ENCODE measurements at places on chromosomes 1 and 21.

DNA sequence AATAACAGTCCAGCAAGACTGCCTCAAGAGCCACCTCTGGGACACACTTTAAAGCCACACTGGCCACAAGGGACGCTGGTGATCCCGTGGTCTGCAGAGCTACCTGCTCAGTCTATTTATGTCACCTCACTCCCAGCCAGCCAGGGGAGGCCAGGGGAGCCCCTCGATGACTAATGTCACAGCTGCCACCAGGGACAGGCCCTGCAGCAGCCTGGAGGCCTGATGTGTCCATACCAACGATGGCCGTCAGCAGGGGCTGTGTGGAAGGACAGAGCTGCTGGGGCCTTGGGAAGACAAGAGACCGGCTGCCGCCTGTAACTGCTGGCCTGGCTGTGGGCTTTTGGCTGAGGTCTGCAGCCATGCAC, 71.0 kb downstream of the SIK1 start:
- DNase-seq = peak; percentile 65

DNA sequence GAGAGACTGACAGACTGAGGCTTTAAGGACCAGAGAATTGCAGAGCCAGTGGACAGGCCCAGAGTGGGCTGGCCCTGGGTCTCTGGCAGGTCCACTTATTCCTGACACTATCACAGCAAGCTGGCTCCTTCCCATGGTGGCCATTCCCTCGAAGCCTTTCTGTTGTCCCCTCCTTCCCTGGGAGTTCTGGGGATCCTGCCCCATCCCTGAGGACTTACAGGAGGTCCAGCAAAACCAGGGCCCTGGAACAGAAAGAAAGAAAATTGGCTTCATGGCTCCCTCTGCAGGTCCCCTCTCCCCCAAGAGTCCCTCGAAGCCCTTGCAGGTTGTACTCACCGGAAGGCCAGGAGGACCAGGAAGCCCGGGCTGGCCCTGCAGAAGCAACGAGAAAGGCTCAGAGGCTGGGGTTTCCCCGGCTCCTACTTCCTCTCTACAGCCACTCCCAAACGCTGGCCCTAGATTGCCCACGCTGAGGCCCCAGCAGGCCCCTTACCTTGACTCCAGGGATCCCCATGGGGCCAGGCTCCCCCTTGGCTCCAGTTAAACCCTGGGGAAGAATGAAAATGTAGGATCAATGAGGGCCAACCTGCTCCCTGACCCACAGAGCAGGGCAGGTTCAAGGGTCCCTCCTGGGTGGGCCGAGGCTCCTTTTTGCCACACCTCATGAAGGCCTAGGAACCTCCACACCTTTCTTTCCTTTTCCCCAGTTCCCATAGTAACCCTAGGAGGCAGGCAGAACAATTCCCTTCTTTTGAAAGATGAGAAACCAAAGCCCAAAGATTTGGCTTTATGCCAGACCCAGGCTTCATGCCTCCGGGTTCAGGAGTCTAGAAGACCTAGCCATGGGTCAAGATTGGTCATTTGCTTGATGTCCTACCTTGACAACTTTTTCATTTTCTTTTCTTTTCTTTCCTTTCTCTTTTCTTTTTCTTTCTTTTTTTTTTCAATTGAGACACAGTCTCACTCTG, 4.6 kb downstream of the COL9A2 start:
- DNase-seq = peak; percentile 90

DNA sequence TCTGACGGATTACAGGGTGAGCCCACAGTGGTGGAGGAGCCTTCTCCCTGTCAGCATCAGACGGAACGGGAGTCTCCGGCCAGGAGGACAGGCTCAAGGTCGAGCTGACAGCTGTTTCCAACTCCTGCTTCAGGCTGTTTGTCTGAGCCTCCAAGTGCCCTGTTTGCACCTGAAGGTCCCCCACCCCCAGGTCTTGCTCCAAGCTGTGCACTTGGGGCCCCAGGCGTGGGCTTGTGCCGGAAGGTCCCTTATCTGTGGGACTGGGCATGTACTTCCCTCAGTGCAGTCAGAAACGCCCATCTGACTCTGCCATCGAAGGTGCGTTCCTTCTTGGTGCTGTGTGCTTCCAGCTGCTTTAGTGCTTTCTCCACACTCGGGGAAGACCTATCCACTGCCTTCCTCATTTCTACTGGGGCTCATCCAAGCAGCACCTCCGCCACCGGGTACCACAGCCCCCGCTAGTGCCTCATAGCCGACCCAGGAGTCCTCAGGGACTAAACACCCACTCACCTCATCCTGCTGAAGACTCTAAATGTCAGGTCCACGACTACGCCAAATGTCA, 29.5 kb upstream of the CR2 start:
- DNase-seq = no peak

- no peak for DNase-seq
These were observed 8.2 kb upstream of the RNF223 start for GRCh38 chr1:1082239-1082775.

GRCh38 chr1:59509341-59509875, 212.5 kb downstream of the FGGY start:
- DNase-seq = no peak

GRCh38 chr21:15775981-15776380, 46.2 kb downstream of the USP25 start:
- no peak for DNase-seq

DNA sequence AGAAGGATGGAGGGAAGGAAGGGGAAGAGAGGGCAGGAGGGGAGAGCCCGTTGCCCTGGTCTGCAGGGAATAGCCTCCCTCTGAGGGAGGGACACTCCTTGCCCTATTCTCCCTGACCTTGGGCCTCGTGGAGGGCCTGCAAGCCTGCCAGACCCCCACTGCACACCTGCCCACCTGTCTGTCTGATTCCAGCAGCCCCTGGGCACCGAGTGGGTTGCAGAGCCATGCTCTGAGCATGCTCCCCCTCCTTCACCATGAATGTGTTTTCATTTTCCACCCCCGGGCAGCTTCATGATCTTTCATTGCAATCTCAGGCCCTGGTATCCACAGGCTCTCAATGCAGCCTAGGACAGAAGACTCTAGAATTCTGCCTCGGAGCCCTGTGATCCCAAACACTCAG, 5.1 kb upstream of the NPHP4 start:
- DNase-seq = no peak

DNA sequence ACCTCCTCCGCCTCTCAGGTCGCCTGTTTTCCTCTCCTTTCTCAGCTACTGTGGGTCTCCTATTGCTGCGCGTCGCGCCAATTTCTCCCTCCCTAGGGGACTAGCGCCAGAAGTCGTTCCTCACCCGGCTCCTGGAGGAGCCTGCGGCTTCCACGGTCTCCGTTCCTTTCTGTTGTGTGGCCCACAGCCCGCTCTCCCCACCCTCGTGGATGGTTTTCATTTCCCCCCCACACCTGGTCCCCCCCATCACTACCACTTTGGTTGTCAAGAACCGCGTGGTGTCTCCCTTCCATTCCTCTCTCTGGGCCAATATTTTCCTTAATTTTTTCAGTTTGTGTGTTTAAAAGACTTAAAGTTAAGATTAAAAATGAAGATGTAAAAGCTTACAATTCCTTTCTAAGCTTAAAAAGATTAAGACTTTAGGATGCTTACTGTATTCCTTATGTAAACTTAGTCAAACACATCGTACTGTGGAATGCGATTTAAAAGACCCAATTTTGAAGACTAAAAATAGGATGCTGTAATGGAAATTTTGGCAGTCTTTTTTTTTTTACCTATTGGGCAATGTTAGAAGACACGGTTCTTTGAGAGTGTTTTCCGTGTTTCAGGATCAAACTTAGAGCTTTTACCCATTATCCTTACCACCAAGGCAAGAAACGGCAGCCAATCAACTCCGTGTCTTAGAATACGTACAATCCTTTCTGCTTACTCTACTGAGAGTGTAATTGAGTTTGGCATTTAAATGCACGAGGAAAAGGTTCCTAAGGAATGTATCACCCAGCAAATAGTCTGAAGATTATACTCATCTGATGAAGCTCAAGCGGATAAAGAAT, 773 bp downstream of the CNST start:
- DNase-seq = peak; percentile 48

DNA sequence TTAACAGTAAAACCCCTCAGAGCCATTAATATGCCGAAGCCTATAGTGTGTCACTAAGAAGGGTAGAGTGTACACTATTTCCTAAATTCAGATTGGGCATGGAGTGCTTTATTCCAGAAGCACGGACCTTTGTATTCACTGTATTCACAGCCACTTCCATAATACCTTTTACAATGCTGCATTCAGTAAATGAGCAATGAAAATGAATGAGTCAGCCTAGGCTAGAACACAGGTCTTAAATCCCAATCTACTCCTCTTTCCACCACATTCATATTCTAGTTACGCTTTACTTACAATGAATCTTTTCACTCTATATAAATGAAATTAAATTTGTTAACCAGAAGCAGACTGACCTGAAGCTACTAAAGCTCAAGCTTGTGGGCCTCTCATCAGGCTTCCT, 13.0 kb upstream of the GORAB start:
- no peak for DNase-seq

GRCh38 chr1:41241354-41241748, 755 bp downstream of the SCMH1 start:
- peak; percentile 85 for DNase-seq

GRCh38 chr21:44513389-44514217, 26.4 kb downstream of the KRTAP10-1 start:
- DNase-seq = no peak

GRCh38 chr1:157487504-157487903, 64.8 kb downstream of the FCRL5 start:
- no peak for DNase-seq

DNA sequence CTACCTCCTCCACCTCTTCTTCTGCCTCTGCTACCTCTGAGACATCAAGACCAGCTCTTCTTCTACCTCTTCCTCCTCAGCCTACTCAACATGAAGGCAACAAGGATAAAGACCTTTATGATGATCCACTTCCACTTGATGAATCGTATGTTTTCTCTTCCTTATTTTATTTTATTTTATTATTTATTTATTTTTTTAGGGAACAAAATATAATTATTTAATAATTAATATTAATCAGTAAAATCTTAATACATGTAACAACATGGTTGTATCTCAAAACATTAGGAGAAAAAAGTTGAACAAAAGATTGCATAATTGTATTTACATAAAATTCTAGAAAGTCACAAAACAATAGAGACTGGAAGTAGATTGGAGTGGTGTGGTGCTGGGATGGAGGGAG, 13.1 kb upstream of the HRNR start:
- DNase-seq = no peak

DNA sequence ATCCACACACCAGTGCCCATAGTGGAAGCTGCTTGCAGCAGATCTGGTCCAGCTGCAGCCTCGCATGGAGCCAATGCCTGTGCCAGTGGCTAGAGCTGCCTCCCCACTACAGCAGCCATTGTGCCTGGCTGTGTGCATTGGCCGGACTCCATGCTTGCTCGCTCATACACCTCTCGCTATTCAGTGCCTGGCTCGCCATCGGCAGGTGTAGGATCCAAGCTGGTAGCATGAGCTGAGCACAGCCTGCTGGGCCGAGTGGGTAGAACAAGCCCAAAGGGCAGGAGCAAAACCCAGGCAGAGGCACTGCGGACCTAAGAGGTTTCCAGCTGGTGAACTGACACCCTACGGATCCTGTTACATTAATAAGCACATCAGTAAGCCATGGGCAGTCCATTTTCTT, 1184.1 kb downstream of the AMY1C start:
- no peak for DNase-seq

GRCh38 chr1:1069056-1069710, 4.9 kb downstream of the RNF223 start:
- DNase-seq = peak; percentile 98

GRCh38 chr1:36486439-36487335, 4.0 kb upstream of the CSF3R start:
- no peak for DNase-seq

- DNase-seq = no peak
These were observed 23.6 kb upstream of the LY9 start for GRCh38 chr1:160772331-160772730.

- DNase-seq = no peak
These were observed 27.9 kb upstream of the HJV start for GRCh38 chr1:146049436-146049835.

- DNase-seq = no peak
These were observed 58.0 kb downstream of the ADSS2 start for GRCh38 chr1:244393604-244394176.

Measured in GM20000 (cell line).